ENCODE measurements at places on chromosomes 5 and 9.

GRCh38 chr9:88915916-88916315 is 75.4 kb upstream of the S1PR3 start:
- no peak for DNase-seq

DNA sequence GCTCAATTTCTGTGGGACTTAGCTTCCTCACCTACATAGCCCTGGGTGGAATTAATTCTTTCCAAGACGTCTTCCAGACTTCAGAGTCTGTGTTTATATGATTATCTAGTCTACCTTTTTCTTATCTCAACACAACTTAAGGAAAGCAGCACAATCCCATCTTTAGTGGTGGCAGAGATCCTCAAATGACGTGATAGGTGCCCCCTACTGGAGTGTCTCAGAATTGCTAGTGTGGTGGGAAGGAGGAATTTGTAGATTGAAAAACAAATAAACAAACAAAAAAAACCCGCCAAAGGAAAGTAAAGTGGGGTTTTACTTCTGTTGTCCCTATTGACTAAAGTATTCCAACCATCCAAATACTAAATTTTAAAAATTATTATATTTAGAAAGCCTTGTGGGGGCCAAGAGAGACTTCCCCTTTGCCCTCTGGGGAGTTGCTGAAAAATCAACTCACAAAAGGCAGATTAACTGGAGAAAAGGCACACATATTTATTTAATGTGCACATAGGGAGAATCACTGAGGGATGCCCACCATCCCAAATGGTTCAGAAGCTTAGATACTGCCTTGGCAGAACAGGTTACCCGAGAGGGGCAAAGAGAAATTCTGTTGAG is 283.3 kb downstream of the TMEM167A start:
- peak; percentile 2 for DNase-seq

DNA sequence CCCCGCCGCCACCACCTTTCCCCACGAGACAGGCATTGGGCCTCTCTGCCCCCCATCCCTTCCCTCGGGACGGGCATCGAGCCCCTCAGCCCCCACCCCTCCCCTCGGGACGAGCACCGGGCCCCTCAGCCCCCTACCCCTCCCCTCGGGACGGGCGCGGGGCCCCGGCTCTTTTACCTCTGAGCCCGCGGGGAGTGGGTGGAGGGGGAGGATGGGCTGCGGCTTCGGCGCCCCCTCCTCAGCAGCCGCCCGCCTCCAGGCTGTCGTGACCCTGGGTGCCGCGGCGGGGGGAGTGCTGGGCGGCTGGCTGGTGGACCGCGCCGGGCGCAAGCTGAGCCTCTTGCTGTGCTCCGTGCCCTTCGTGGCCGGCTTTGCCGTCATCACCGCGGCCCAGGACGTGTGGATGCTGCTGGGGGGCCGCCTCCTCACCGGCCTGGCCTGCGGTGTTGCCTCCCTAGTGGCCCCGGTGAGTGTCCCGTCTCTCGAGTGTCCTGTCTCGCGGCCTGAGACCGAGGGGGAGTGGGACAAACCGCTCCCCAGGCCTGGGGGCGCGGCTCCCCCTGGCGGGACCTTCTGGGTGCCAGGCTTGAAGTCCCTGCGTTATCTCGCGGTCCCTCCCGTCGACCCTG is 791 bp downstream of the SLC2A8 start:
- no peak for DNase-seq

DNA sequence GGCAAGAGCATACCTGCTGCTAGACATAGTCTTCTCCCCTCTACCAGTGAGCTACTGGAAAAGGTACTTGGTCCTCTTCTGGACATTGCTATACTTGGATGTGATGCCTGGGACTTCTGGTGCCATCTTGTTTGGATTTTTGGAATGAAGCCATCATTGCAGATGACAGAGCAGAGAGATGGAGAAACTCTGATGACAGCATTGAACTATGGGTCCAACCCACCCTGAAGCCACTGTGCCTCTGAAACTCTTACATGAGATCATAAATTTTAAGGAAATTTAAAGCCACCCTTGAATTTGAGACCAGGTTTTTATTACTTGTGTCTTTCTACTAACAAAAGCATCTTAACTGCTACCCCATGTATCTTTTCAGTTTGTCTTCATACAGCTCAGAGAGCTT is 151.1 kb upstream of the SMIM23 start:
- DNase-seq, result no peak

DNA sequence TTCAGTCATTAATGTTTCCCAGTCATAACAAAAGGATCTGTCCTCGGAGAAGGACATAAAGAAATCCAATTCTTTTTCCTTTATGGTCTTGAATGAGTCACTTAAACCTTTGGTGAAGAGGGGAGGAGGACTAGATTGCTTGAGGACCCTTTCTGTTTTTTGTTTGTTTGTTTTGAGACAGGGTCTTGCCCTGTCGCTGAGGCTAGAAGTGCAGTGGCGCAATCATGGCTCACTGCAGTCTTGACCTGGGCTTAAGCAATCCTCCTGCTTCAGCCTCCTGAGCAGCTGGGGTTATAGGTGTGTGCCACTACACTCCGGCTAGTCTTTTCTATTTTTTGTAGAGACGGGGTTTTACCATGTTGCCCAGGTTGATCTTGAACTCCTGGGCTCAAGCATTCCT is 12.3 kb downstream of the TIGD6 start:
- DNase-seq, result no peak

DNA sequence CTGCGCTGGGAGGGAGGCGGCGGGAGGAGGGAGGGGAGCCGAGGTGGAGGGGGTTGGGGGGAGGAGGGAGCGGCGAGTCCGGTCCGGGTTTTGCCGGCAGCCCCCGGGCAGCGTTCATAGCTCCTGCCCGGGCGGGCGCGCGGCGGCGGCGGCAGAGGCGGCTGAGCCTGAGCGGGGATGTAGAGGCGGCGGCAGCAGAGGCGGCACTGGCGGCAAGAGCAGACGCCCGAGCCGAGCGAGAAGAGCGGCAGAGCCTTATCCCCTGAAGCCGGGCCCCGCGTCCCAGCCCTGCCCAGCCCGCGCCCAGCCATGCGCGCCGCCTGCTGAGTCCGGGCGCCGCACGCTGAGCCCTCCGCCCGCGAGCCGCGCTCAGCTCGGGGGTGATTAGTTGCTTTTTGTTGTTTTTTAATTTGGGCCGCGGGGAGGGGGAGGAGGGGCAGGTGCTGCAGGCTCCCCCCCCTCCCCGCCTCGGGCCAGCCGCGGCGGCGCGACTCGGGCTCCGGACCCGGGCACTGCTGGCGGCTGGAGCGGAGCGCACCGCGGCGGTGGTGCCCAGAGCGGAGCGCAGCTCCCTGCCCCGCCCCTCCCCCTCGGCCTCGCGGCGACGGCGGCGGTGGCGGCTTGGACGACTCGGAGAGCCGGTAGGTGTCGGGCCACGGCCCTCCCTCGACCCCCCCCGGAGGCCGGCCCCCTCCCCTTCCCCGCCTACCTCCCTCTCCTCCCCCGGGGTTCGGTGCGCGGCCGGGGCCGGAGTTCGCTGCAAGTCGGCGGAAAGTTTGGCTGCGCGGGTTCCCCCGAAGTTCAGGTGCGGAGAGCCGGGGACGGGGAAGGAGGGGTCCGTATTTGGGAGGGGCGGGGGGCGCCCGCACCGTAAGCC is at the start of gene CXXC5:
Gene CXXC5 (plus strand): TSS at position 145 of the 877 bp plus-strand sequence. CDS start 32,175 bp downstream, outside the sequence.
- peak; percentile 89 for DNase-seq

DNA sequence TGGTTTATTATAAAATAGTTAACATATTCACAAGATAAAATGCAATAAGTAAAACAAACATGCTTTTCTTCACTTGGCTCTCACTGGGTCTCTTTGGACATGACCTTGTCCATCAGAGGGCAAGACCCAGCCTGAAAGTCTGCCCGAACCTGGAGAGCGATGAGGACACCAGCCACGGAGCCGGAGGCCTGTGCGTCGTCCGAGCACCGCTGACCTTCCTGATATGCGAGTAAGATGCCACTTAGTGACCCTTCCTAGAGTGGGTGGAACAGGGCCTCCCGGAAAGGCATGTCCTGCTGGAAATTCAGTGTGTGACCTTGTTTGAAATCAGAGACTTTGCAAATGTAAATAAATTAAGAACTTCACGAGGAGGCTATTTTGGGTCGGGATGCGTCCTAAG is 52.9 kb downstream of the IRX2 start:
- DNase-seq, result no peak

DNA sequence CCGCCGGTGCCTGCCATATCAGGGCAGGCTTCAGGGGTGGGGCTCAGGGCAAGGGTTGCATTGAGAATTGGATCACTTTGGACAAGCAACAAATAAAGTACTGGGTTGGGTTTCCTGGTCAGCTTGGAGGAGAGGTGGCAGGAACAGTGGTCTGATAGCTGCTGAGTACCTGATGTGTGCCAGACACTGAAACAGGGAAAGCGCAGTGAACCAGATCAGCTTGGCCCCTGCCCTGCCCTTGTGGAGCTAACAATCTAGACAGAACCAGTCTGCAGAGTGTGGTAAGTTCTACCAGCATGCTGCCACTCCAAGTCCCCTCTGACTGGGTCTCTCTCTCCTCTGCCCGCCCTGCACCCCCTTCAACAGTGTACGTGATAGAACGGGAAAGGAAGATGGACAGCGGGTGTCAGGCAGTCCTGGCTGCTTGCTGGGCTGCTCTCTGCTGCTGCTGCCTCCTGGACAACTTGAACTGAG is 53.4 kb downstream of the CYSTM1 start:
- DNase-seq, result no peak

DNA sequence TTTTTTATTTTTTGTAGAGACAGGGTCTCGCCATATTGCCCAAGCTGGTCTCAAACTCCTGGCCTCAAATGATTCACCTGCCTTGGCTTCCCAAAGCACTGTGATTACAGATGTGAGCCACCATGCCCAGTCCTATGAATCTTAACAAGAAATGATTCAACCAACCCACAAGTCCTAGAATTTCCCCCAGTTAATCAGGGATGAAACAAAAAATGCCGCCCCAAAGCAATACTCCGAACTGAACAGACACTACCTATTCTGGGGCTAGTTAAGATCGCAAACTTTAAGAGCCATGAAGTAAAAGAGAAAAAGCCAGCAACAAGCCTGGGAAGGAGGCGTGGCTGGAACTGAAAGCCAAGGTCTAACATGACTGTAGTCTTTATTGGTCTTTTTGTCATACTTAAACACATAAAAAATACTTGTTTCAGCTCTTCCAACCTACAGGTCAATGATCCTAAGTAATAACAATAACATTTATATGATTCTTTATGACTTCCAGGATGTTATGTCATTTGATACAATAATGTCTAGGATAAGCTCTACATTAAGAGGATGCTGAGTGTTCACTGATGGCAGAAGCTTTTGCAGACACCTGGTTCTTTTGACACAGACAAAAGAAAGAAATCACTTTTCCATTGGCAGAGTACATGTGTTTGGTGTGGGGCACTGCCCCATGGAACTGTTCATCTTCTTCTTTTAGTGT is 361.1 kb upstream of the TLE4 start:
- DNase-seq, result no peak

DNA sequence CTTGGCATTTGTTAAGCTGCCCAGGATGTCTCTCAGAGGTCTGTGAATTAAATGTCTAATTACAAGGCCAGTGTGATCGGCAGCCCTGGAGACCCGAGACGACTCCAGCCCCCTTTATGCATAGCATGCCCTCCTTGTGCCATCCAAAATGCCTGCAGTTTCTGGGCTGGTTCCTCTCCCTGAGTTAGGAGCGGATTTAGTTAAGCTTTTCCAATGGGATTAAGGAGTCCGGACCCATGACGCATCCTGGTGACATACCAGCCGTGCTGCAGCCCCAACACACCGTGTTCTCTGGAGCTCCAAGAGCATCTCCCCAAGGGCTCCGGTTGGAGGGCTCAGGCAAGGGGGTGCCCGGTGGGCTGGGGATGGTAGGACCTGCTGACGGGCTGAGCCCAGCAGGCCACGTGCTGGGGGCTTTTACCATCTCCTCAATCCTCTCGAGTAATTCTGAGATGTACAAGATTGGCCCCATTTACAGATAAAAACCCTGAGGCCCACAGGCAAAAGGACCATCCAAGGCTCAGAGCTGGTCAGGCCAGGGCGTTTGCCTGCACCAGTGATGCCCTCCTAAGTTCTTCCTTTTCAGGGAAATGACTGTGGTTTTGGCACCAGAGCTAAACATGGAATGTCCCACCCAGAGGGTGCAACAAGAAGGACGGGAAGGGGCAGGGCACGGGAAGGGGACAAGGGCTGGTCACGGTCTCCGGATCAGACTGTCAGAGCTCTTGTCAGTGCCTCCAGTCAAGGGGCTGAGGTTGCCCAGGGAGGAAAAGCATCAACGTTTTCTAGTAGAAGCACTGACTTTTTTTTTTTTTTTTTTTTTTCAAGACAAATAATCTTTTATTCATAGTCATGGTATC is 82.6 kb upstream of the PHYKPL start:
- no peak for DNase-seq

DNA sequence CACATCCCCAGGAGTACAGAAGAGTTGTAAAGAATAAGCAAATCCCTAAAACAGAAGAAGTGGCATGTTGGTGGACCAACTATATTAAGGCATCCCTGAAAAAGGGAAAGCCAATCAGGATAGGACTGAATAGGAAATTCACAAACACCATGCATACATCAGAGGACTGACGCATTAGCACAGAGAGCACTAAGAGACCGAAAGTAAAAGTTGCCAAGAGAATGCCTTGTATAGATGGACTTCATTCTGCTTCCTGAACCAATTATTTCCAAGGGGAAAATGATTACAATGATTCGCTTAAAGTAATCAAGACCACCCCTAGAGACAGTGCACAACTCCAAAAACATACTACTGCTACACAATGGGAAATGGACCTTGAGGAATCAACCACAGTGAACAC is 33.5 kb downstream of the SHC3 start:
- DNase-seq, result no peak

DNA sequence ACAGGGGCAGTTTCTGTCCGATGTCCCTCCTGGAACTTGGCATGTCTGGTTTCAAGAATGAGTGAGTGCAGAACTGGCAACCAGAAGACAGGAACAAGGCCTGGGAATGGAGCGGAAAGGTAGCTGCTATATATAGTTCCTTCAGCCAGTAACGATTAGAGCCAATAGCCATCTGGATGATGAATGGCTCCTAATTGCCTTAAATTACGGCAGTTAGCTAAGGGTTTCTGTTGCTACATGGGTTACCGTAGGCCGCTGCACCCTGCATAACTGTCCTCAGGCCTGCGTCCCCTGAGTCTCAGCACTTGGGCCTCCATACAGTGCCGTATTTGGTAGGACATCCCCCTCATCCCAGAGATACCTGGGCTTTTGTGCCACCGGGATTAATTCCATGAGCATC is 29.4 kb downstream of the WWC1 start:
- no peak for DNase-seq

DNA sequence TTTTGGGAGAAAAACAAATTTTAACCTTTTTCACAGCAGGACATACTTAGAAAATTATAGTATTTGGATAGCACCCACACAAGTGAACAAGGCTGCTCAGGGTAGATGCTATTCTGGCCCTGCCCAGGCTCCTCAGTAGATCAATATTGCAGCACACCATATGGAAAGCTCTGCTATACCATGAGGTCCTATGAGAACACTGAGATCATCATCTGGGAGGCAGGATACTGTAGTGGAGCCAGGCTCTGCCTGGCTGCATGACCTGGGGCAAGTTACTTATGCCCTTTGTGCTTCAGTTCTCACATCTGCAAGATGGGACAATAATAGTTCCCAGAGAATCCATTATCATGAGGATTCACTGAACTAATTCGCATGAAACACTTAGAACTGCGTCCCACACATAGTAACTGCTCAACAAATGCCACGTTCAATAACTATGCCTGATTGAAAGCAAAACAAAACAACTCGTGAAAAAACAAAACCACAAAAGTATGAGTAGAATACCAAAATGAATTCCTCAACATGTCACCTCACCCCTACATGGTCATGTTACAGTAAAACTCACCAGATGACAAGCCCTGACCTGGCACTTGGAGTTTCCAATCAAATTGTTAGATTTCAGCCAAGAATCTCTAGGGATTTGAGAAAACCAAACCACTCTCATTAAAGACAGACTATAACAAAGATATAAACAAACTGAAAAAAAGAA is 31.9 kb downstream of the ARSB start:
- DNase-seq, result no peak
